A549 treated with ZK216348 at 1 μM for 4 hours (cell line): ENCODE measurements at places on chromosomes 16 and 17. TPM values are rescaled to one million over a fixed set of nuclear protein-coding genes. Genes with fewer than 3 reads are reported as not detected.

The RNF112 gene
- 0.32 to 0.98 TPM (median 0.51 TPM) in 5 replicates for total RNA-seq

The NOTUM gene
- 0.29 to 0.66 TPM (median 0.49 TPM) in 4 of 5 replicates, not detected in the other for total RNA-seq

The WBP2 gene
- total RNA-seq, result 87.3 to 112 TPM (median 92.7 TPM) in 5 replicates

The ICAM2 gene
- total RNA-seq, result not detected in 5 replicates

The ZSCAN10 gene
- not detected in 5 replicates for total RNA-seq
